NCI-H460 (cell line): ENCODE measurements at places on chromosomes 1 and 21.

DNA sequence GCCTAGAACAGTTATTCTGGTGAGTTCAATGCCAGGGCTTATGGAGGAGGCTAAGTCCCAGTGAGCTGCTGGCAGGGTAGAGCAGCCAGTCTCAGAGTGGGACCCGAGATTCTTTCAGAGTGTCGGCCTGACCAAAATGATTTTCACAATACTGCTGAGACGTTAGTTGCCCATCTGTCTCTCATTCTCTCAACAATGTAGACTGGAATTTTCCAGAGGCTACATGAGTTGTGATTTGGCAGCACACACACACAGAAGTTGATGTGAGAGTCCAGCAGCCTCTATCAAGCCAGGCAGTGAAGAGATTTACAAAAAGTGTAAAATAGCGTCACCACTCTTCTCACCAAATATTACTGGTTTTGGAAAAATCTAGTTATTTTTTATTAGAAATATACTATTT is 21.7 kb downstream of the CACNA1S start:
- no peak for DNase-seq

DNA sequence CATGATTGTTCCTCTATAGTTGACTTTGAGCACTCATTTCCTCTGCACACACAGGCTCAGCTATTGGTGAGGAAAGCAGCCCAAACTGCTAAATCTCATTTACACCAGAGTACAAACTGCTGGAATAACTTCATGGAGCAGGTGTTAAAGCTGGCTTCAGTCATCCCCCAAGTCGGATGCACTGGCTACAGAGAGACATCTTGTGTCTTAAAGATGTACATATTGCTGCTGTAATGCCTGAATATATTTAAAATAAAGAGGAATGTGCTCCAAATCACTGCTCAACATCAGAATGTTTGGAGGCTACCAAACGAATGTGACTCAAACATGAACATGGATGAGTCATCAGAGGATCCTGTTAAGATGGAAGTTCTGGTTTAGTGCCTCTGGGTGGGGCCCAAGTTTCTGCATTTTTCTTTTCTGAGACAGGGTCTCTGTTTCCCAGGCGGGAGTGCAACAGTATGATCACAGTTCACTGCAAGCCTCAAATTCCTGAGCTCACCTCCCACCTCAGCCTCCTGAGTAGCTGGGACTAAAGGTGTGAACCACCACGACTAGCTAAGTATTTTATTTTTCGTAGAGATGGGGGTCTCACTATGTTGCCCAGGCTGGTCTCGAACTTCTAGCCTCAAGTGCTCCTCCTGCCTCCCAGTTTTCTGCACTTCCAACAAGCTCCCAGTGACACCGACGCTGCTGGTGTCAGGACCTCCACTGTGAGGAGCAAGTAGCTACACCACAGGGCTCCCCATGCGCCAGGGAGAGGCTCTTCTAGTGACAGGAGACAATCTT is 79.0 kb upstream of the KRTAP19-8 start:
- DNase-seq: no peak

- DNase-seq: no peak
Measured at GRCh38 chr1:83625646-83626045, 373.3 kb downstream of the TTLL7 start.

GRCh38 chr1:70441392-70442035 is 30.4 kb downstream of the CTH start:
- DNase-seq: no peak

DNA sequence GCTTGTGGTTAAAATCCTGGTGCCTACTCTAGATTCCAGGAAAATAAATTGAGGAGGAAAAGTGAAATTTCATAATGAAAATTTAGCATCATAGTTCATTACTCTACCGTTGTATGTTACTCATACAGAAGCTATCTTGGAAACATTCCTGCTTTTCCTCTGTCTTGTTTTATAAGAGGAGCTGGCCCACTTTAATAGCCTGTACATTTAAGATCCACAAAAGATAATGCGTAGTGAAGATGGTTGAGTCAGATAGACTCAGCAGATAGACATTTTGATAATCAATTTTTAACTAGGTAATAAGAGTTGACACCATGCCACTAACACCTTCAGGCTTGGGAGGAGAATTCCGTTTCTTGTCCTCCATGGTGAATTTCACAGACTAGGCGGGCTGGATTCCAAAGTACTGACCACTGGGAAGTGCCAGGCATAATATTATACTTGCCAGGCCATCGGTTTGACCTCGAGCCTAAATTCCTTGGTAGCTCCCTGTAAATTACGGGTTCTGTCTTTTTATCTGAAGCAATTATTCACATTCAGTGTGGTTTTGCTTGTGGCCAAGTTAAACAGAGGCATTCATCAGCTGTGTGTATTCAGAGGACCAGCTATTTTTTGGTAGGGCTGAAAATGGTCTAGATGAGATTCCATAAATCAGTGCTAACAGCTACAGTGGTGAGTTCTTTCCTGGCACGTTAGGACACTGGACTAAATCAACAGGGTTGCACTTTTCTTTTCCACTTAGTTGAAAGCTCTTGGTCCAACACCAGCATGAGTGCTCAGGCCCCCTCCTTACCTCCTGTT is 111.9 kb upstream of the KAZN start:
- DNase-seq: peak; percentile 19

GRCh38 chr1:225750875-225751824 is 26.5 kb upstream of the SRP9 start:
- no peak for DNase-seq

DNA sequence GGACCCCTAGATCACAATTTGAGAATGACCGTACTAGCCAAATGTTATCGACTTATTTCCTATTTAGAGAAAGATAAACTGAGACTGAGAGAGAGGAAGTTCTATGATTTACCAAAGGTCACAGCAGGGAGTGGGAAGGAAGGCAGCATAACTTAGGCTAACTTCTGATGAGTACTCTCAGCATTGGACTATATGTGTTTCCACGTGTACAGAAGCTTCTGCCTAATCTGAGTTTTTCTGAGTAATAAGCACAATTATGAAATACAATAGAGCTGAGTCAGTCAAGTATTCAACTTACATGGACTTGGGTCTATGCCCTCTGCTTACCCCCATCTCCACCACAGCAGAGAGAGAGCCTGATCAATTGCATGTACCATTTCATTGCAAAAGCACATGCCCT is 88.1 kb upstream of the HIVEP3 start:
- no peak for DNase-seq

GRCh38 chr1:73911849-73912248 is 286.1 kb downstream of the LRRIQ3 start:
- no peak for DNase-seq
